EL (cell line): ENCODE measurements at places on chromosomes 5 and 9.

DNA sequence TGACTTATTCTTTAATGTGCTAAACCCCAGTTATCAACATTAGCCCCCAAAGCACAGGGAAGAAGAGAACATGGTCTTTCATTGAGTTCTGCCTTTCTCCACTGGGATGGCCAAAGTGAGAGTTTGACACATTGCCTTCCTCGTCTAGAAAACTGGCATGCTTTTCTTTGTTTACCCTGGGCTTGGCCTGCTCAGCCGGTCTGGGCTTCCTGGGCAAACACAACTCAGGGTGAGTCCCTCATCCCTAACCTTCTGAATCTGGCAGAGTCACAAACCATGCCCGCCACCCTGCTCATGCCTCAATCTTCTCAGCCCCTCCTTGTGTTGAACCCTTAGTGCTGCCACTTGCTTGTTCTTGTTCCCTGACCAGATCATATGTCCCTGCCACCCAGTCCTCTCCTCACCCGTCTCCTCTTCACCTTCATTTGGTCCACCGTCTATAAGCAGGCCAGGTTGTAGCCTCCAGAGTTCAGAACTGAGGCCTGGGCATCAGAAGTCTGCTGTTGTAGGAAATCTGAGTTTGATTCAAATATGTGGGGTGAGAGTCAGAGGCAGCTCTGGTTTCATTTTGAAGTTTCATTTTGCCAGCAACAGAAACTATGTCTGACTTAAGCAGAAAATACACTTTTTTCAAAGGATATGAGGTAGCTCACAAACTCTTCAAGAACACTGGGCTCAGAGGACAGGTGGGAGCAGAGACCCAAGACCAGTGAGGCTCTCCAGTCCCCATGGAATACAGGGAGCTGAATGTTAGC lies 217.6 kb downstream of the NDUFS4 start:
- no peak for DNase-seq

- peak; percentile 42 for DNase-seq
These were observed 20.7 kb upstream of the ROPN1L start for GRCh38 chr5:10420932-10421331.

GRCh38 chr9:71131145-71131544 lies 9.7 kb upstream of the TRPM3 start:
- no peak for DNase-seq

DNA sequence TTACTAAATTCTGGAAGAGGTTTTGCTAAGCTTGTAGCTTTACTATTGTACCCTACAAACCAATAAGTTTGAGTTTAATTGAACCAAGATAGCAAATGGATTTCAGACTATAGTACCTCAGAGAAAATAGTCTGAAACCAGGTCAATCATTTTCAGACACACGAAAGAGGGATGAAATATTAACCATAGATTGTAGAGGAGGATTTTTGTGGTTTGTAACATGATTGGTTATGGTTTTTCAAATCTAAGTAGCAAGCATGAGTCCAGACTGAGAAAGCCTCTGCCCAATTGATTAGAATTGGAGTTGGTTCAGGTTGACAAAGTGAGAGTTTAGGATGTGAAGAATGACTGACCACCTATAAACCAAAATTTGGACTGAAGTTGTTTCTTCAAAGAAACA lies 562.7 kb upstream of the DMAC1 start:
- DNase-seq: no peak

DNA sequence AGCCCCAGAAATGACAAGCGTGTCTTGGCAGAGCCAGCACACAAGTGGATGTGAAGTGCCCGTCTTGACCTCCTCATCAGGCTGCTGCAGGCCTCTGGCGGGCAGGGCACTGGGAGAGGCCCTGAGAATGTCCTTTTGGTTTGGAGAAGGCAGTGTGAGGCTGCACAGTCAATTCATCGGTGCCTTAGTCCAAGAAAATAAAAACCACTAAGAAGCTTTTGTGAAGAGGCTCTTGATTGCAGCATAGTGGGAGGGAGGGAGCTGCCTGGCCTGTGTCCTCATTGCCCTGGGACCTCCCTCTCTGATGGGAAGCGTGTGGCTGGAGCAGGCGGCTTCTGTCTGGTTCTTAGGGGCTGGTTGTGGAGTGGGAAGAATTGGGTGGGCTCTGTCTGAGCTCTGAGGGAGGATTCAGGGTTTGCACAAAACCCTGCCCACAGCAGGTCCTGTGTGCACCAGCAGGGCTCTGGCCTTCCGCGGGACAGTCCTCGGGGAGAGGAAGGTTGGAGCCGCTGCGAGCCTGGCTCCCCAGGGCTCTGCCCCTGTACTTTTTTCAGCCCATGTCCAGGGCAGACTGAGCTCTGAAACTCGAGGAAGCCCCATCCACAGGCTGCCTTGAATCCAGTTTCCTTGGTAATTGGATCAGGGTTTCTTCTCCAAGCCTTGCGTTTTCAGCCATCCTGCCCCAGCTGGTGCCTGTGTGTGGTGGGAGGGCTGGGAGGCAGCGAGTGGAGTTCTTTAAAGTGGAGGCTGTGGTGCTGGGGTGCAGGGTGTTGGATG lies 1.1 kb downstream of the HRCT1 start:
- peak; percentile 66 for DNase-seq

GRCh38 chr5:78972654-78973428 lies 12.3 kb downstream of the ARSB start:
- DNase-seq: peak; percentile 40

DNA sequence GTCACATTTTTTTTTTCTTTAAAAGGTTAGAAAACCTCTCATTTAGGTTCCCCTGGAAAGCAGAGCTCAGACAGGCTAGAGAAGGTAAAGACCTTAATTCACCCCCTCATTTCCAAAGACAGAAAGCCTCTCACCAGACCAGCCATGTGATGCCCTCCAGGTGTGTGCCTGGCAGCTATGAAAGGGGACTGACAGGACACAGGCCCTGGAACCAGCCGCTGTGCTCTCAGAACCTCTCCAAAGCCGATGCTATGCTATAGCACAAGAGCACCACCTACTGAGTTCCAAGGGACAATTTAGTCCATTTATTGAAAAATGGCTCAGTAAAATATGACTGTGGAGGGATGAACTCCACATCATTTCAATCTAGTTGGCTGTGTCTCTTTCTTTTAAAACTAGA lies 48.8 kb downstream of the FANCC start:
- DNase-seq: no peak

GRCh38 chr5:100757618-100758017 lies 145.5 kb downstream of the ST8SIA4 start:
- DNase-seq: no peak

- DNase-seq: no peak
These were observed 7.2 kb upstream of the DDX41 start for GRCh38 chr5:177523711-177524538.

- DNase-seq: no peak
These were observed 839.3 kb upstream of the ARRDC3 start for GRCh38 chr5:92222449-92222848.

DNA sequence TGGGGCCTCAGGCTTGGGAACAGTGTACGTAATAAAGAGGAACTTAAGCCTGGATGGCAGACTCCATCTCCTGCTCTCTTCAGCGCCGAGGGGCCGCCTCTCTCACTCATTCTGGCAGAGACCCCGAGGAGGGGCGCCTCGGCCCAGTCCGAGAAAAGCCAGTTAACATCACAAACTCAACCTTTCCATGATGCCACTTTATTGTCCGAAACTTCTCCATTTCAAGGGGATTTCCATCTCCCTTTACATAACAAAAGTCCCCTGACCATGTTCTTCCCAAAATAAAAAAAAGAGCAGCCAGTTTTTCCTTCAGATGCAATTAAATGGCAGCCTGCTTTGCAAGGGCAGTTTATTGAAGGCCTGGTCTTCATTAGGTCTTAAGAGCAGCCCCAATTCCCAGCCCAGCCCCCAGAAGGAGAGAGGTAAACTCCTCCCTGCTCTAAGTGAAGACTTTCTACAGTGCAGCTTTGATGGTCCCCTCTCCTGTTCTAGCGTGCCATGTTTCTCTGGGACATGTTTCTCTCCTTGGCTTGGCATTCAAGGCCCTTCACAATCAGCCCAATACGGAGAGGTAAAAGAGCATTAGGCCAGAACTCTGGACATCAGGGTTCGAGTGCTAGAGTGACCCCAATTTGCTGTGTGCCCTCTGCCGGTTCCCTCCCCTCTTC lies 19.5 kb upstream of the RAB14 start:
- no peak for DNase-seq

DNA sequence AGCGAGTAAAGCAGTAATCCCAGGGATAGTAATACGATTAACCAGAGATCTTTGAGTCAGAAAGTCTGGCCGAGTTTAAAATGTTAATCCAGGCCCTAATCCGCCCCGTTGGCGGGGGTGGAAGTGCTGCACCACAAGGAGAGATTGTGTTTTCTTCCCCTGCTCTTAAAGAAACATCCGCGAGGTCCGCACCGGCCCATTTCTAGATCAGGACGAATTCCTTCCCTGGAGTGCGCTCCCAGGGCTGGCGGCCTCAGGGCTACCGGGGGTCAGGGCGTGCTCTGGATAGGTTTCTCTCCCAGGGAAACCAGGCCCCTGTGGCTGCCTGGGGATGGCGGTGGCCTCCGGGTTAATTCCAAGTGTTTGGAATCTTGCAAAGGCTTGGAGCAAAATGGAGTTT lies 9.3 kb upstream of the NEUROG1 start:
- no peak for DNase-seq

DNA sequence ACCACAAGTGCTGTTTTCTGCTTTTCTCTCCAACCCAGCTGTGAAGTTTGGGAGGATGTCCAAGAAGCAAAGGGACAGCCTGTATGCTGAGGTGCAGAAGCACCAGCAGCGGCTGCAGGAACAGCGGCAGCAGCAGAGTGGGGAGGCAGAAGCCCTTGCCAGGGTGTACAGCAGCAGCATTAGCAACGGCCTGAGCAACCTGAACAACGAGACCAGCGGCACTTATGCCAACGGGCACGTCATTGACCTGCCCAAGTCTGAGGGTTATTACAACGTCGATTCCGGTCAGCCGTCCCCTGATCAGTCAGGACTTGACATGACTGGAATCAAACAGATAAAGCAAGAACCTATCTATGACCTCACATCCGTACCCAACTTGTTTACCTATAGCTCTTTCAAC lies 145.2 kb downstream of the RORB start:
- DNase-seq: no peak

DNA sequence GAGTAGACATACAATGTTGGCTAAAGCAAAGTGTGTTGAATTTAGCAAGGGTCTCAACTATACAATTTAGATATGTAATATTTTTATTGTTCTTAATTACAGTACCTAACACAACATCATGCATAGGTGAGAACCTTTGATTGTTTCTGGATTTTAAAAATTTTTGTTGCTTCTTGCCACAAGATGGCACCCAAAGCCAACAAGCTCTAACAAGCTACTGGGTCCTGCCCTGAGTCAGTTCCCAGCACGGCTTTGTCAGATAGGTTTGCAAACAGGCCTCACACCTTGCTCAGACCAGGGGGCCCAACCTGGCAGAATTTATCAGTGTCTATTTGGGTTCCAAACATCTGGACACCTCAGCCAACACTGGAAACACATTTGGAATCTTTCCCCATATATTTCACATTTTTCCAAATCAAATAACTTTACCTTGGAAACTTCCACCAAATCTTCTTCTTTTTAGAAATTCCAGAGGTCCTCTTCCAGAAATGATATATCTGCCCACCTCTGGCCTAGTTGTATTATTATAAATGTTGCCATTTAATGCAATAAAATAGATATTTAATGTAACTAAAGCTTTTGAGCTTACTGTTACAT lies 49.5 kb upstream of the EGFLAM start:
- peak; percentile 45 for DNase-seq

DNA sequence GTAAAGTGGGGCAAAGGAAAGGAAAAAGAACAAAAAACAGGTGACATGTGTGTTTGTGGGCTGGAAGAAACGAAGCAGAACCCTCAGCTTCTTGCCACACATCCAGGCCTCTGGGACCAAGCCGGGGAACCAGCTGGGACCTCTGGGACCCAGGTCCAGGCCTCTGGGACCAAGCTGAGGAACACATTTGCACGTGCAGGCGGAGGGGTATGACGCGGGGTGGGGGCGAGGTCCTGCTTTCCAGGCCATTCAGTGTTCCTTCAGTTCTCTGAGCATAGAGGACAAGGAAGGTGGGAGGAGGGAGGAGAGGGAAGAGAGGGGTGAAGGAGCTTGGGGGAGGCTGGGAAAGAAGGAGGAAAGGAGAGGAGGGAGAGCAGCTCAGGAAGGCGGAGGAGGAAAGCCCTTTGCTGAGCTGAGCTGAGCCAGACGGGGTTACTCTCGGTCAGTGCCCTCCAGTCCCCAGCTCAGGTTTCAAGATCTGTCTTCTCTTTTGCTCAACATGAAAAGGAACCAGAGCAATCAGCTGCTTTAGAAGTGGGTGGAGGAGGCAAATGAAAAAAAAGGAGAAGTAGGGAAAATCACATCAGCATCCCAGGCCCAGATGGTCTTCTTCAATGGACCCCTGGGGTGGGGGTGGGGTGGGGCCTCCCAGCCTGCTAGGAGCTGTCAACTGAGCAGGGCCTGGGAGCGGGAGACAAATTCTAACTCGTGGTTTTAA lies 59.1 kb downstream of the ABCA1 start:
- peak; percentile 67 for DNase-seq

GRCh38 chr5:18051953-18052352 lies 417.7 kb downstream of the TAF11L14 start:
- no peak for DNase-seq

DNA sequence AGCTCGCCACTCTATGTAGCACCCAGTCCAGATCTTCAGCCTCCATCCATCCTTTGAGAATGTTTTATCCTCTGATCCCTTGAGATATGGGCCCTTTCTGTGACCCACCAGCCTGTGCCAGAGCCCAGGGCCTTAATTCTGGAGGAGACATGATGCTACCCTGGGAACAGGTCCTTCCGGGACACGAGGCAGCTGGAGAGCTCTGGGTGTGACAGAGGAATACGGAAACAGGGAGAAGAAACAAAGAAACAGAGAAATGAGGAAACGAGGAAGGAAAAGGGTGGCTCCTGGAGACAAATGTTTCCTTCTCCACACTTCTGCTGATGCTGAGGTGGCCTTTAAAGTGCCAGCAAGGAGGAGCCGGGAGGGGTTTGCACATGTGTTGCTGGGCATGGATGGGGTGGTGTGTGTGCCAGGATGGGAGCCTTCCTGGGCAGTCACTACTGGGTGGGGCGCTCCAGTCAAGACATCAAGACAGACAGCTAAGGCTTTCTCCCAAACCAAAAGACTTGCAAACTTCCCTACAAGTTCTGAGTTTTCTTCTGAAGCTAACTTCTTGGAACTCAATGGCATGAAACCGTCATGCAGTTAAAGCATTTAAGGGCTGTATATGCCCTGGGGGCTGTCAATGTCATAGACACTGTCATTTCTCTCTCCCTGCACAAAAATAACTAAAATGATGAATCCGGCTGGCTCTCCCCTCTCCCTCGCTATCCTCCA lies 22.8 kb upstream of the MARCHF6 start:
- no peak for DNase-seq

DNA sequence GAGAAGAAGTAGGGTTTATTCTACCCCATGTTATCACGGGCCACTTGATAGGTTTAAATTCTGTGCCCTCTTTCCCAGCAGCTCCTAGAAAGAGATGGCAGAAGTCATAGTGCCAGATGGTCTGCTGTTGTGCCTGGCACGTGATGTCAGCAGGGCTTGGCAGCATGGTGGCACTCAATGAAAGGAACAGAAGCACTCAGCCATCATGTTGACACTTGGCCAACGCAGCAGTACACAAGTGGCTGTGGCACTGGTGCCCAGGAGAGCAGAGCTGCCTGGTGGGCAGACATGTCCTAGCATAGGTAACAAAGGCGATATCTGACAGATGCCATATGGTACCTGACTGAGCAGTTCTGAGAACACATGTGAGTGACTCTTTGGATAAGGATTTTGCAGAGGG lies 796.4 kb upstream of the ACO1 start:
- DNase-seq: no peak

GRCh38 chr9:126719618-126720031 lies 85.2 kb upstream of the ZBTB43 start:
- peak; percentile 70 for DNase-seq
